ENCODE measurements at places on chromosomes 1 and 21.

DNA sequence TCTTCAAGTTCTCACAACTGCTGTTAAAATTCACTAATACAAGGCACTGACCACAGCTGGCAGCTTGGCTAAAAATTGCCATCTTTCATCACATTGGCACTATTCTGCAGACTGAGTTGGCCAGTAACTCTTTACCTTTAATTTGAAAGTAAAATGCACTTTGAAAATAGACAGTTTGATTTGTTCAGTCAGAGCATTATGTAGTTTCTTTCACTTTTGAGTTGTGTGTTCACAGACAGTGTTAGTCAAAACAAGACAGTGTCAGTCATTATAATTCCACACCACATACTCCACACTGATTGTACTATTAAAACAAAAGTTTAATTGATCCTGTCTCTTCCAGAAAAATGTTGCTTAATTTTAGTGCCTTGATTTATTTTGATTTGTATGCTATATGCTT is 160.7 kb downstream of the SDCCAG8 start:
- H3K4me3 ChIP-seq = no peak overlapping the region
- H3K27me3 ChIP-seq = no peaks in the 10 kb centered on the region
- no peak overlapping the region for H3K27ac ChIP-seq
- H3K36me3 ChIP-seq = peaks cover 11% of the 10 kb centered on the region
- H3K4me1 ChIP-seq = no peaks in the 10 kb centered on the region

DNA sequence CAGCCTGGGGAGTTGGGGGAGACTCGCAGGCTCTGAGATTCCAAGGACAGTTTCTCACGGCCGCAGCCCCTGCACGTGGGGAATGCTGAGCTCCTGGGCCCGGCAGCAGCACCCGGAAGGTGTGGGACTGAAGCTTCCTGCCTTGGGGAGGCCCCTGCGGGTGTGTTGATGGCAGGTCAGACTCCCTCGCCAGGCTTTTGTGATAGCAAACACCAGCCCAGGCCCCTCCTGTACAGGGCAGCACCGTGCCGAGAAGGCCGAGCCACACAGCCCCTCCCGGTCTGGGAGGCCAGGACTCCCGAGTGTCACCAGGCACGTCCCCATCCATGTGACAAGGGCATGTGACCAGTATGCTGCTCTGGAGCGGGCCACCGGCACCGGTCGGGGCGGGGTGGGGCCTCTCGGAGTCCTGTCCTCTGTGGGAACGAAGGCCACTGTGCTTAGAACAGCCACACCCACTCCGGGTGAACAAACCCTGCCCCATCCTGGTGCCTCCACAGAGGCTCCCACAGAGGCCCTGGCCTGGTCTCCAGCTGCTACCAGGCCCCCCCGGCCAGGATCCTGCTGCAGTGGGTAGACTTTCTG is 31.1 kb upstream of the ARHGEF16 start:
- no peaks in the 10 kb centered on the region for H3K4me1 ChIP-seq
- DNase-seq = peak; percentile 65
- no peaks in the 10 kb centered on the region for H3K27me3 ChIP-seq
- peak overlapping the region; percentile 57 for H3K27ac ChIP-seq
- no peaks in the 10 kb centered on the region for H3K36me3 ChIP-seq
- H3K4me3 ChIP-seq = no peak overlapping the region

DNA sequence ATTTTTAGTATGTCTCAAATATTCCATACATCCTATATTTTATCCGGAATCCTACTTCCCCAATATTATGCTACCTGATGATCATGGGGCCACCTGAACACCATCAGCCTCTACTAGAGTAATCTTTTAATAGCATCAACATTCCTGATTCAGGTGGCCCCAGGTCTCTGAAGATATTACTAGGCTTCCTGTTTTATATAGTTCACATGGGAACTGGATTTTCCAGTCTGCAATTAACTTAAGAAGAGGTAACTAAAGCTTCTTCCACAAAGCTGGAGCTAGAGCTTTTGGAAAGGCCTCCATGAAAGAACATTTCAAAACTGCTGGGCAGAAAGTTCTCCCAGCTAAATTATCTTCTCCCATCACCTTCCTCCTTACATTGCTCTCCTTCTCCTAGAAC is 72.3 kb upstream of the ADAM30 start:
- H3K4me1 ChIP-seq = no peaks in the 10 kb centered on the region
- peaks cover 37% of the 10 kb centered on the region for H3K36me3 ChIP-seq
- H3K27me3 ChIP-seq = no peaks in the 10 kb centered on the region
- H3K4me3 ChIP-seq = no peak overlapping the region
- DNase-seq = no peak
- H3K27ac ChIP-seq = no peak overlapping the region

DNA sequence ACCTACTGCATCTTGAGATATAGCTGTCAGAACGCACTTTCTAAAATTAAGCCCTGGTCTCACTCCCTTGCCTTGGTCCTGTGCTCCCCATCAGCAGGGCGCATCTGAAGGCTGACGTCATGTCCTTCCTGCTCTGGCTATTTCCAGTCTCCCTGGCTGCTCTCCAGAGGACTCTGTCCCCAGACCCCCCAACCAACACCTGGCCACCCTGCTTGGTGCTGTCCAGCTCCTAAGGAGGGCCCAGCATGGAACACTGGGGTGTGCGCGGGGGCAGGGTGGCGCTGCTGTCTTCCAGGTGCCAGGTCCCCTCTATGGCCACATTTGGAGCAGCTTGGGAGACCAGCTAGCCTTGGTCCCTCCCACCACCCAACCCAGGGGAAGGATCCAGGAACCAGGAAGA is 8.3 kb downstream of the TNNT2 start:
- H3K4me3 ChIP-seq = no peak overlapping the region
- H3K4me1 ChIP-seq = peaks cover 36% of the 10 kb centered on the region
- DNase-seq = no peak

GRCh38 chr21:37072274-37072987 is 440 bp downstream of the PIGP start:
- H3K4me3 ChIP-seq = peak overlapping the region; percentile 51
- H3K27ac ChIP-seq = peak overlapping the region; percentile 100
- peak; percentile 66 for DNase-seq
- H3K4me1 ChIP-seq = no peaks in the 10 kb centered on the region
- H3K36me3 ChIP-seq = peaks cover 12% of the 10 kb centered on the region

DNA sequence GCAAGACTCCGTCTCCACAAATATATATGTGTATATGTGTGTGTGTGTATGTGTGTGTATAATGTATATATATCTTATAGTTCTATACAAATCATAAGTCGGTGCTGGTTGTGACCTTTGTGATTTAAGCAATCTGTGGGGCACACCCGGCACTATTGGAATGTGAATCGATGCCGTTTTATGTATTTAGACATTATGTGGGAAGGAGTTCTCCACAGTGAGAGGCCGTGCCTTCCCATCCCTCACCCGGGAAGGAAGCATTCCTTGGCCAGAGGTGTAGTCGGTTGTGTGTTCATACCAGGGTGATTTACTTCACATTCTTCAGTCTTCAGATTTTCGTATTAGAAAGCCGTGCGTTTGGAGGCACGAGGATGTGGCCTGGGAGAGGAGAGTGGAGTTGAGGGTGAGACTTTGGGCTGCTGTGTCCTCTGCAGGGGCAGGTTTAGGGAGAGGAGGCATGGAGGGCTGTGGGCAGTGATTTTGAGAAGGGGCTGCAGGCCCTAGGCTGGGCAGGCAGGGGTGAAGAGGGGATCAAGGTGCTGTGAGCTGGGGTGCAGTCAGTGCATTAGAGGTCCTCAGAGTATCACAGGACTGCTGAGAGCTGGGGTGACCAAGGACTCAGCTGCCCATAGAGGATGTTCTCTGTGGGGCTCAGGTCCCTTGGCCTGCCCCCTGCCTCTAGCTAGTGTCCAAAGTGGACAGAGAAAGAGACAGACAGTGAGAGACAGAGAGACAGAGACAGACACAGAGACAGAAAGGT is 57.7 kb downstream of the TRIM11 start:
- H3K27ac ChIP-seq = peak overlapping the region; percentile 81
- H3K27me3 ChIP-seq = no peaks in the 10 kb centered on the region
- peaks cover 33% of the 10 kb centered on the region for H3K36me3 ChIP-seq
- no peak for DNase-seq
- no peak overlapping the region for H3K4me3 ChIP-seq
- H3K4me1 ChIP-seq = peaks cover 11% of the 10 kb centered on the region

DNA sequence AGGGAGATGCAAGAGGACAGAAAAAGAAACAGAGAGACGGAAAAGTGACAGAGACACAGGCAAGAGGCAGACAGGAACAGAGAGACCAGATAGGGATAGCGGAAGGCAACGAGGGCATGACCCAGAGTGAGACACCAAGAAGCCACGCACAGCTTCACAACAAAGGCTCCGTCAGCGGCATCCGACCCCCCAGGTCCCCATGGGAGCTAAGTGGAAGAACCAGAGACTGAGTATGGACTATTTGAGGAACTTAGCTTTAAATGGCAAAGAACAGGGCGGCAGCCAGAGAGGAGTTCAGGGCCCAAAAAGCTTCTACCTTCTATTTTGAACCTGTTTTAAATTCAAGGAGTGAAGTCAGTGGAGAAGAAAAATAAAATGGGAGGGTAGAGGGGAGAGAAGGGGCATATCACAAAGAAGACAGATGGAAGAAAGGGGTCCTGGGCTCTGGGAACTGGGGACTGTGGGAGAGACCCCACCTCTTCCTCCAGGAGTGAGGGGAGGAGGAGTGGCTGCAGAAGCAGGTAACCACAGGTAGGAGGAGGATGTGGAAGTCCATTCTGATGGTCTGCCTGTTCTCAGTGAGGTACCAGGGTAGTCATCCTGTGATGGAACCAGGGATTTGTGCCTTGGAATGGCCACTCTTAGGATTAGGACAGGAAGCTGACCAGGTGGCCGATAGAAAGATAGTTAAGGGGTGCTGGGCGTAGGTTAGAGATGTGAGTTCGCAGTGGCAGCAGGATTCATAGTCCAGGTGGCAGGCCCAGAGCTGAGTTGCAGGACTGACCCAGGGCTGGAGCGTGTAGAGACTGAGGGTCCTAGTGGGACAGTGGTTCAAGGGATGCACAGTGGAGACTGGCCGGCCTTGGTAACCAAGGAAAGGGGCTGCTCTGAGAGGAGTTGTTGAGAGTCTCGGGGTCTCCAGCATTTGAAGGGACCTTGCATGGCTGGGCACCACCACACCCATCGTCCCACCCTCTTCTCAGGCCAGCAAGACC is 37.7 kb downstream of the CSMD2 start:
- peak; percentile 30 for DNase-seq
- H3K27ac ChIP-seq = no peak overlapping the region
- no peaks in the 10 kb centered on the region for H3K4me1 ChIP-seq
- H3K4me3 ChIP-seq = no peak overlapping the region

DNA sequence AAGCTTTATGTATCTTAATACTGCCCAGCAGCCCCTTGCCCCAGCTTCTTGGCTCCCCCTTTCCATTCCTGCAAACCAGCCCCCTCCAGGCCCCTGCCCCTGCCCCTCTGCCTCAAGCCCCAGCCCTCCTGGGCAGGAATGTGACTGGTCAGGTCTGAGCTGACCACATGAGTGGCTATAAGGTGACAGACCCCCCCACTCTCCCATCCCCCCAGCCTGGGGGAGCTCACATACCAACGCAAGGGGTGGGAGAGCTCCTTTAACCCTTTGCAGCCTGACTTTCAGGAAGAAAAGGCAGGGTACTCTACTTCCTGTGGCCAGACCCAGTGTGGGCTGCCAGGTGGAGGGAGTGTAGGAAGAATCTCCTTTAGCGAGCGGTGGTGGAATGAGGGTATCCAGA is 33.2 kb downstream of the AHDC1 start:
- peak overlapping the region; percentile 90 for H3K27ac ChIP-seq
- no peaks in the 10 kb centered on the region for H3K27me3 ChIP-seq
- H3K4me3 ChIP-seq = no peak overlapping the region
- no peak for DNase-seq
- H3K36me3 ChIP-seq = no peaks in the 10 kb centered on the region

GRCh38 chr1:26357121-26357602 is 3.2 kb upstream of the CRYBG2 start:
- peaks cover 13% of the 10 kb centered on the region for H3K27me3 ChIP-seq
- no peak overlapping the region for H3K4me3 ChIP-seq
- no peak overlapping the region for H3K27ac ChIP-seq
- no peak for DNase-seq
- no peaks in the 10 kb centered on the region for H3K4me1 ChIP-seq

DNA sequence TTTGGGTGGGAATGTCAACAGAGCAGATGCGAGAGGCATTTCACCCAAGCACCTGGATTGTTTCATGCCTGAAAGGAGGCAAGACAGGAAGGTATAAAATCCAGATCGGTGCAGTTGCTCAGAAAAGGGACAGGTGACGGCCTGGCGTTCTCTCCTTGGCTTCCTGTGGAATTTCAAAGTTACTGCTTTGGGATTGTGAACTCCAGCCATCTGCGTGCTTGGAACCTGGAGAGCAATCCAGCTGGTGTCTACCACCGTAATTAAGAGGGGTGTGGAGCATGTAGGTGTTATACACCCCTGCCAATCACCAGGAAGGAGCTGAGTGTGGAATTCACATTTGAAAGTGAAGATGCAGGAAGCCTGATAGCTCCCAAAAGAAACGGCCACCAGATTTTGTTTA is 286.1 kb downstream of the KIF26B start:
- no peak overlapping the region for H3K4me3 ChIP-seq
- no peak for DNase-seq
- H3K27ac ChIP-seq = no peak overlapping the region
- no peaks in the 10 kb centered on the region for H3K27me3 ChIP-seq

DNA sequence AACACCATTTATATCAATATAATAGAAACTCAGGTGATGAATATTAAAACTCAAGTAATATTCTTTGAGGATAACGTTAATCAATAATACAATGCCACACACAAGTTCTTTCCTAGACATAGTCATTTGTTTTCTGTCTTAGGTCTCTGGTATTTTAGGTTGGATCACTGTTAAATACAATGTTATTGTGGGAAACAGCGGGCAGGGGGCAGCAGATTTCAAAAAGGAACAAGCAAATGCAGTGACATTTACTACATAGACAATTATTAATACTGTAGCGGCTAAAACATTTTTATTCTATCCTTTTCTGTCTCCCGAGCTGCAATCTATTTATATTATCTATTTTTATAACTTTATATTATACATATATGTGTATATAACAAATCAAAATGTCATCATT is 186.4 kb upstream of the ZNHIT6 start:
- no peak overlapping the region for H3K27ac ChIP-seq
- peak; percentile 66 for DNase-seq
- H3K36me3 ChIP-seq = no peaks in the 10 kb centered on the region
- H3K27me3 ChIP-seq = no peaks in the 10 kb centered on the region
- H3K4me1 ChIP-seq = no peaks in the 10 kb centered on the region
- no peak overlapping the region for H3K4me3 ChIP-seq

DNA sequence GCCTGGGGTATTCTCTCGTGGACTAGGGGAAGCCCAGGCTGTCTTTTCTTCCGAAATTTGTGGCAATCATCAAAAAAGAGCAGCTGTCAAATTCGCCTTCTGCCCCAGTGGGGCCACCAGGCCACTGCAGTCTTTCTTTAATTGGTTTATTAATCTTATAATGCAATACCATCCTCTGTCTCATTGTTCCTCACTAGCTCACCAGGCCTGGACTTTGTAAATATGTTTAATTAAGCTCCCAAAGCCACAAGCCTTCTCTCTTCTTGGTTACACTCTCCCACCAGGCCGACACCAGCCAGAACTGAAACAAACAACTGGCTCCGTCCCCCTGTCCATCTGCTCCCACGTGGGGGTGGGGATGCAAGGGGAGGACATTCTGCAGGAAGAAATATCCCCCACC is 22.0 kb upstream of the CAMK1G start:
- no peak overlapping the region for H3K27ac ChIP-seq
- DNase-seq = no peak
- no peaks in the 10 kb centered on the region for H3K27me3 ChIP-seq
- H3K4me3 ChIP-seq = no peak overlapping the region
